Stimulated activated CD4-positive, alpha-beta T cell treated with anti-CD3 and anti-CD28 coated beads, TNF-alpha, amount 100 ng/mL, for 1 hour (primary cell): ENCODE measurements at places on chromosomes 12 and 14.

DNA sequence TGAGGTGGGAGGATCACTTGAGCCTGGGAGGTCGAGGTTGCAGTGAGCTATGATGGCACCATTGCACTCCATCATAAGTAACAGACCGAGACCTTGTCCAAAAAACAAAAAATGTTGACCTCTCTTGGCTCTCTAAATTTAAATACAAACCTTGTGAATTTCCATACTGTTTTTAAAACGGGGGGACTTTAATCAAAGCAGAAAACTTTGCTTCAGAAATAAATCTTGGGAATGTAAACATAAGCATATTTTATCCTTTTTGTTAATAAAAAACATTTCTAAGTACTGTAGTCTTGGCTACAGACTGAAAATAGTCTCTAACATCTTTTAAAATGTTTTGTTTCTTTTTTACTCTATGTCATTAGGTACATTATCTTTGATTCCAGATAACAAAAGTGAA is 130.7 kb upstream of the RASSF8 start:
- DNase-seq = no peak

DNA sequence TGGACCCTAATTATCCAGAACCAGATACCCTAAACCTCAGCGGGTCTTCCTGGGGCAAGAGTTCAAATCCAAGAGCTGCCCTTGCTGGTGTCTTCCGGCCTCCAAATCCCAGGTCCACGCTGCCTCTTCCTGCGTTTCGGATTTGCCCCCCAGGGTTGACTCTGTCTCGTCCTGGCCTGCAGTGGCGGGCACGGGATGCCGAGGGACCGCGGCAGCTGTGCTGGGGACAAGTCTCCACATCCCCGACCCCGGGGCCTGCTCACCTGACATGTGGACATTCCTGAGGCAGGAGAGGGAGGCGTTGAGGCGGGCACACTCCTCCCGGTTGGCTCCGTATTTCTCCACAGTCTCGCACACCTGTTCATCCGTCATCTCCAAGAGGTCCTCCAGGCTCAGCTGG is 113.6 kb downstream of the KSR2 start:
- no peak for DNase-seq

DNA sequence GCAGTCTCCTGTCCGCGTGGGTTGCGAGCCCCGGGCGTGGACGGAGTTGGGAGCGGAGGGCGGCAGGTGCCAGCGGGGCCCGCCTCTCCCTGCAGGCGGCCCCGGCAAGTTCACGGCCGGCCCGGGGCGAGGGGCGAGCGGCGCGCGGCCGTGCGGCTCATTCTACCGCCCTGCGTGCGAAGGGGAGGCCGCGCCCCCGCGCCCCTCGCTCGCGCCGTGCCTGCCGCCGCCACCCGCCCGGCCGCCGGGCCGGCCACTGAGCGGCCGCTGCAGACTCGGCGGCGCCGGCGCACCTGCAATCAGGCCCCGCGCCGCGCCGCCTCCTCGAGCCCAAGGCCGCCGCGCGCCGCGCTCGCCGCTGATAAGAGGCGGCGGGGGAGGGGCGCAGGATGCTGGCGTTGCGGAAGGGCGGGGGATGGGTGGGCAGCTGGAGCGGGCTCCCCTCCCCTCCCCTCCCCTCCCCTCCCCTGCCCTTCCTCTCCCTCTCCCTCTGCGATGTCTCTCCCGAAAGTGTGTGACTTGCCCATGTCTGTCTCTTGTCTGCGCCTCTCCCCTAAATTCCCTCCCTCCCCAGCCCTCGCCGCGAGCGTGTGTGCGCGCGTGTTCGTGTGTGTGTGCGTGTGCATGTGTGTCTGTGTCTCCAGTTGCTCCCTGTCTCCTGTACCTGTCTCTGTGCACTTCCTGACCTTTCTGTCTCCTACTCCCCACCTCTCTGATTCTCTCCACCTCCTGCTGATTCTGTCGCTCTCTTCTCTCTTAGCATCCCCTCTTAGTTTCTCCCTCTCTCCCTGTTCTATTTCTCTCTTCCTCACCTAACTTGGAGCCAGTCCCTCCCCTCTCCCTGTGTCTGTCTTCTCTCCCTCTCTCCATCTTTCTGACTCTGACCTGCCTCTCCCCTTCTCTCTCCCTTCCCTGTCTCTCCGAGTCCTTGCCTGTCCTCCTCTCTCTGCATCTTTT is 768.1 kb upstream of the TBX3 start:
- DNase-seq = no peak

DNA sequence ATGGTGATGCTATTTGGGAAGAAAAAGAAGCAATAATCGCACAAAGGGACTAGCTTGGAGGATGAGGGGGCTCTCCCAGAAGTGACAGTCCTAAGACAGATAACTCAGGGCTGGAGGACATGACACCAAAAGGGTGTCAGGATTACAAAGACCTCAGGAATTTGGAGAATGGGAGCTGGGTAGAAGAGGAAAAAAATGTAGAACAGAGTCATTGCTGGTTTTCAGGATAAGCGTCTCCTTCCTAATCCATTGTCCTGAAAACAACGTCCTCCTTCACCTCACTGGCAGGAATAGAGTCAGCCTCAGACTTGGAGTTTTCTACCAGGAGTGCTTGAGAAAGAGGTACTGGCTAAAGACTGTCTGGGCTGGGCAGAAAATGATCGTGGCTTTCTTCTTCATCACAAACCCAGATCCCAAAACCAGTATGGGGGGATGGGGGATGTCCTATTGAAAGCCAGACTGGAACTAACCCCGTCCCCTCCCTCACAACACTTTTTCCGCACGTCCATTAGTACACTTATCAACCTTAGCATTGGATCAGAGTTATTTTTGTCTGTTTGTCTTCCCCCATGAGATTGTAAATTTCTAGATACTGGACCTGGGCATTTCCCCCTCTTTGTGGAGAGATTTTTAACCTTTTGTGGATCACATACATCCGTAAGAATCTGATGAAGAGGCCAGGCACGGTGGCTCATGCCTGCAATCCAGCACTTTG is 14.3 kb downstream of the B4GALNT3 start:
- DNase-seq = no peak

- DNase-seq = no peak
Observed at GRCh38 chr12:40616383-40616915, 75.8 kb upstream of the CNTN1 start.

DNA sequence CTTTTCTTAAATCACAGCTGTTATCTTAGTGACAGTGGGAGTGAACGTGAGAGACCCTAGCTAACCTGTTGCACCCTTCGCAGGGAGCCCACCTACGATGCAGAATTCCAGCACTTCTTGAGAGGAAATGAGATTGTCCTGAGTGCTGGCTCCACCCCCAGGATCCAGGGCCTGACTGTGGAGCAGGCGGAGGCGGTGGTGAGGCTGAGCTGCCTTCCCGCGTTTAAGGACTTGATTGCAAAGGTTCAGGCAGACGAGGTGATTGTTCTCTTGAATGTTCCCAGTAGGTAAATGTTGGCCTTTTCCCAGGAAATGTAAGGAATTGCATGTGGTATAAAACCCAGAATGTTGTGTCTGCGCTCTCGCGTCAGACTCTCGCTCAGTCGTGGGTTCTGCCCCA is 46.7 kb downstream of the HSP90AA1 start:
- no peak for DNase-seq

DNA sequence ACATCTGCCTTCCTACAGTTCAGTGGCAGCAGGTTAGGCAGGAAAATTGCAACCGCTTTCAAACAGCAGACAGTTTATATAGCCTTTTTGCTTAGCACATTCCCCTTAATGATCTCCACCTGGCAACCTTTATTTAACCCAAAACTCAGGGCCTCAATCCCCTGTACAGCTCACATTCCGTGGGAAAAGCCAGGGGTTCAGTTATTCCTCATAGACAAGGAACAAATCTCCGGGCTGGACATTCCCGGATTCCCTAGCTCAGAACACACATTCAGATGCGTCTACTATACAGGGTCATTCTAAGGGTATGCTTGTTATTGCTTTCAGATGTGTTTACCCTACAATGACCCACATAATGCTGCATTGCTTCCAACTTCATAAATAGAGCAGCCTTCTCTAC is 73.8 kb upstream of the DCN start:
- DNase-seq = no peak

- DNase-seq = no peak
Observed at GRCh38 chr14:101220921-101221510, 317.5 kb upstream of the RTL1 start.

- DNase-seq = no peak
Observed at GRCh38 chr12:48602192-48602989, 32.5 kb upstream of the LALBA start.

DNA sequence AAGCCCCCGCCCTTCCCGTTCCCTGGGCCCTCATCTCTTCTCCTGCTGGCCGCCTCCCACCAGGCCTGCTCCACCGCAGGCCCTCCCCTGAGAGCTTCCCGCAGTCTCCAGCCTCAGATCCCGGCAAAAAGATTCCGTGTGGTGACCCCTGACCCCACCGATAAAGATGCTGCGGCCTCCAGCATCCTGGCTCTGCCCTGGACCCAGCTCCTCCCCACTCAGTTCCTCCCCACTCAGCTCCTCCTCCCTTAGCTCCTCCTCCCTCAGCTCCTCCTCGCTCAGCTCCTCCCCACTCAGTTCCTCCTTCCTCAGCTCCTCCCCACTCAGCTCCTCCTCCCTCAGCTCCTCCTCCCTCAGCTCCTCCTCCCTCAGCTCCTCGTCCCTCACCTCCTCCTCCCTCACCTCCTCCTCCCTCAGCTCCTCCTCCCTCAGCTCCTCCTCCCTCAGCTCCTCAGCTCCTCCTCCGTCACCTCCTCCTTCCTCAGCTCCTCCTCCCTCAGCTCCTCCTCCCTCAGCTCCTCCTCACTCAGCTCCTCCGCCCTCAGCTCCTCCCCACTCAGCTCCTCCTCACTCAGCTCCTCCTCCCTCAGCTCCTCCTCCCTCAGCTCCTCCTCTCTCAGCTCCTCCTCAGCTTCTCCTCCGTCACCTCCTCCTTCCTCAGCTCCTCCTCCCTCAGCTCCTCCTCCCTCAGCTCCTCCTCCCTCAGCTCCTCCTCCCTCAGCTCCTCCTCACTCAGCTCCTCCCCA is 17.0 kb downstream of the NOC4L start:
- DNase-seq = no peak

GRCh38 chr12:1474574-1475153 is 119.7 kb downstream of the FBXL14 start:
- DNase-seq = no peak

- no peak for DNase-seq
Observed at GRCh38 chr12:81492131-81492720, 266.9 kb downstream of the PPFIA2 start.

- DNase-seq = no peak
Observed at GRCh38 chr12:68361953-68362352, 29.8 kb upstream of the MDM1 start.

DNA sequence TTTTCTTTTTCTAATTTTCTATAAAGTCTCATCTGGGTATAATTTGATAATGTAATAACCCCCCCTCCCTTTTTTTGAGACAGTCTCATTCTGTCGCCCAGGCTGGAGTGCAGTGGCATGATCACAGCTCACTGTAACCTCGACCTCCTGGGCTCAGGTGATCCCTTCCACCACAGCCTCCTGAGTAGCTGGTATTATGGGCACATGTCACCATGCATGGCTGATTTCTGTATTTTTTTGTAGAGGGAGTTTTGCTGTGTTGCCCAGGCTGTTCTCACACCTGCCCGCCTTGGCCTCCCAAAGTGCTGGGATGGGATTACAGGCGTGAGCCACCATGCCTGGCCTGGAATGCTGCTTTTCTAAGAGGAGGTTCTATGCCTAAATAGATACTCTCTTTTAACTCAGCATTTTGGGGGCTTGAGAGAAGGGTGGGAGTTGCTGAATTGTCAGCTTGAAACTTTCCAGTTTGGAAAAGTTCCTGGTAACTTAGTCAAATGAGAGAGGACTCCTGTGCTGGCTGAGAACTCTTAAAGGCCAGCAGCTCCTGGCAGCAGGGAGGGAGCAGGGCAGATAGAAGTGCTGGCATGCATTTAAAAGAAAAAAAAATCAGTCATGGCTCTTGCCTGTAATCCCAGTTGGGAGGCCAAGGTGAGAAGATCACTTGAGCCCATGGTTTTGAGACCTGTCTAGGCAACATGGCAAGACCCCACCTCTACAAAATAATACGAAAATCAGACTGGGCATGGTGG is 13.0 kb downstream of the NUDT4 start:
- DNase-seq = no peak

GRCh38 chr14:101797856-101798255 is 36.3 kb downstream of the PPP2R5C start:
- no peak for DNase-seq

DNA sequence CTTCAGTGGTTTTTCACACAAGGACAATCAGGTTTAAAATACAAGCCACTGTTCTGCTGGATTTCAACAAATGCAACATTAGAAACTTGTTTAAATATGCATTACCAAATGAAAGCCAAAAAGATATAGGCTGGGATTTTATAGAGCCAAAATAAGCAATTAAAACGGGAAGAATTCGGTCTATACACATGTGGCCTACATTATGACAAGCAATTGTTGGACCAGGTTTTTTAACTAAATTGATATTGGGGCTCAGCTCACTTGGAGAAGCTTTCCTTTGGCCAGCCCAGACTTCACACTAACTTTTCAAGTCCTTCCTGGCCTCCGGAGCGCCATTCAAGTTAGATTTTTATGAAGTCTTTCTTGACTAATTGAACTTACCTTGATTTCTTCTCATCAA is 16.9 kb upstream of the PDE3A start:
- no peak for DNase-seq

GRCh38 chr14:76776428-76777251 is 15.4 kb downstream of the VASH1 start:
- DNase-seq = no peak

DNA sequence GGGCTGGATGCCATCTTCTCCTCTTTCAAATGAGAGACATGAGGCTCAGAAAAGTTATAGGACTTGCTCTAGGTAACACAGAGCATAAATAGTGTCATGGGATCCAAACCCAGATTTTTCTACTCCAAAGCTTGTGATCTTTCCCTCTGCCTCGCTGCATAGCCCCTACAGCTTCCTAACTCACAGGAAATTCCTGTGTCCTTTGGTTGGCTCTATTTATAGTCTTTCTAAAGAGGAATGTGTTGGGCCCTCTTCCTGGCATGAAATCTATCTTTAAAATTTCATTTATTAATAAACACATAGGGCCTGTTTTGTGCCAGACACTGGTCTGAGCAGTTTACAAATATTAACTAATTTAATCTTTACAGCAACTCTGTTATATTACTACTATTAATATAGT is 9.8 kb upstream of the KCNA5 start:
- DNase-seq = no peak
